Renal cortex interstitium (tissue), 15 donors: ENCODE measurements at places on chromosomes 7 and 10.

DNA sequence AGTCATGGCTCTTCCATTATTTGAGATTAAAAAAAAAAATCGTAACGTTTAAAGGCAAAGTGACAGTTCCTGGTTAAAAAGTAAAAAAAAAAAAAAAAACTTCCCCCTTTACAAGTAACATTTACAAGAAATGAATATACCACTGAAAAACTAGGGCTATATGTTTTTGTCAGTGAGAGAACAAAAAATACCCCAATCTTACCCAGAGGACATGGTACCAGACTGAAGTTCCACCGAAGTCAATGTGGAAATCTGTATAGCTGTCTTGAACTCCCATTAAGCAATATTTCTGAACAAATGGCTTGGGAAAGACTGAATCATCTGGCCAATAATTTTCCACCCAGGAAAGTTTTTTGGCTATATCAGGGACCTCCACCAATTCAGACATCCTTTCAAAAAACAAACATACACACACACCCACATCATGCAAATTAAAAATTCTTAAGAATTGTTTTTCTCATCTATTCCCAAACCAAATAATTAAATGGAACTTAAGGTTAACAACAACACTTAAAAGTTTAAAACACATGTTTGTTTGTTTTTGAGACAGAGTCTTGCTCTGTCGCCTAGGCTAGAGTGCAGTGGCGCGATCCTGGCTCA is 50.2 kb downstream of the KDM7A start:
- no peak for DNase-seq

GRCh38 chr7:51141451-51142003 is 175.1 kb downstream of the COBL start:
- no peak for DNase-seq

DNA sequence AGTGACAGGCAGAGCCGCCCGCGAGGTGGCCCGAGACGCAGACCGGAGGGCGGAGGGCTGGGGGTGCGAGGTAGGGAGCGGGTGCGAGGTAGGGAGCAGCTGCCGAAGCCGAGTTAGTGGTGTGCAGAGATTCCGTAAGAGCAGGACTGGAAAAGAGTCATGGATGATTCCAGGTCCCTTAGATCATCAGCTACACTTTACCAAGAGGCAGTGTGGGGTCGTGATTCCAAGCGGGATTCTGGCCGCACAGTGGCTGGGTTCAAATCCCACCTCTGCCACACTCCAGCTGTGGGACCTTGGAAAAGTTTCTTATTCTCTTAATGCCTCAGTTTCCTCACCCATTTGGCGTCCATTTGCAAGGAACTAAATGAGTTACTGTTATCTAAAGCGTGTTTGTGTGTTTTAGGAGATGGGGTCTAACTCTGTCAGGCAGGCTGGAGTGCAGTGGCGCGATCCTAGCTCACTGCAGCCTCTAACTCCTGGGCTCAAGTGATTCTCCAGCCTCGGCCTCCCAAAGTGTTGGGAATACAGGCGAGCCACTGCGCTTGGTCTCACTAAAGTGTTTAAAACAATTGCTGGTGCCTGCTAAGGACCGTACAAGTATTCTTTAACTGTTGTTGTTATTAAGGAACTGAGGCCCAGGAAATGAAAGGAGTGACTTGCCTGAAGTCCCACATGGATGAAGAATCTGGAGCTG is 1.1 kb downstream of the NDUFB2 start:
- no peak for DNase-seq

DNA sequence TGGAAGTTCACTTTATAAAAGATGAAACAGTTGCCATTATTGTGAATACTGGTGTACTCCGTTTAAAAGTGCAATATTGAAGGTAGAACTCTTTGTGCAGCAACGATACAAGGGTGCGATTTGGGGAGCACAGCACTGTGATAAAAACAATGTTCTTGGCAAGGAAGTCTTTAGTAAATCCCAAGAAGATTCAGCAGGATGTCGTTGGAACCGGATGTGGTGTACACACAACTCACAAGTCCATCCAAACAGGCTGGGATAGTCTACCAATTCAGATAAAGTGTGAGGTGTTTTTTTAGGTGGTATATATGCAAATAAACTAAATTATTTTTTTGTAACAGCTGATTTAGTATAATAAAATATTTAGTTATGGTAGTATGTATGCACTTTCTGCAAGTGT is 46.7 kb downstream of the ZNF777 start:
- no peak for DNase-seq

DNA sequence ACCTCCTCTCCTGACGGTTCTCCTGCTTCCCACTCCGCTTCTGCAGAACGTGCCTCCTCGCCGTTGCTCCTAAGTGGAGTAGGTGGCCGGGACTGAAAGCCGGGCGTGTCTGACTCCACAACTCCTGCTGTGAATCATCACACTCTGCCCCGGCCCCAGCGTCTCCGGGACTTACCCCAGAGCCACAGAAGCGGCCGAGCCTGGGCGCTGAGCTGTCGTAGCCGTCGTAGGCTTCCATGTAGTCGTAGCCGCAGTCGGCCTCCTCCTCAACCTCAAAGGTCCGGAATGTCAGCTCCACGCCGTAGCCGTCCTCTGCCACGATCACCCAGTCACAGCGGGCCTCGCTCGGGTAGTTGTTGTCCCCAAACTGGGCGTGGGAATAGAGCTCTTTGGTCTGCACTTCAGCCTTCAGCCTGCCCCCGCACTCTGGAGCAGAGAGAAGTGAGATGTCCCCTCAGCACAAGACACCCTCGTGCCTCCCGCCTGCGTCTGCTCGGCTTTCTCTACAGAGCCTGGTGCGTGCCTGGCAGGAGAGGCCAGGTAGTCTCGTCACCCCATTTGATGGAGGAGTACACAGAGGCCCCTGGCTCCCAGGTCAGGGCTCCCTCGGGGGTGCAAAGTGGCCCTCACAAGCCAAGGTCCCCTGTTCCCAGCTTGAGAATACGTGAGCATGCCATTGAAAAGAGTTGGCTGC is 11.2 kb upstream of the OPALIN start:
- DNase-seq: no peak

GRCh38 chr10:24929056-24929544 is 23.3 kb downstream of the PRTFDC1 start:
- DNase-seq: no peak

DNA sequence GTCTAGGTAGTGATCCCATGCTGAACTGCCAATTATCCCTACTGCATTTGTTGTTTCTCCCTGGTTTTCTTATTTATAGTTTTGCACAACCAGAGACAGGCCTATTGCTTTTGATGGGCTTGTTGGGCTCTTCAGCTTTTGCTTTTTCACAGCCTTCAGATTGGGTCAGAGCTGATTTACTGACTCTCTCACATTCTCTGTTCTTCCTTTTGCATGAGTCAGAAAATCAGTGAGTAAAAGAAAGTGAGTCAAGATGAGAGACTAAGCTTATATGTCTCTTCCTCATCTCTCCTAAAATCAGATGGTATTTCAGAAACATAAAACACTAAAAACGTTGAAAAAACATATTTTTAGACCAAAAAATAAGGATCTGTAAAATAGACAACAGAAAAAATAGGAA is 1135.4 kb downstream of the XPNPEP1 start:
- DNase-seq: no peak

DNA sequence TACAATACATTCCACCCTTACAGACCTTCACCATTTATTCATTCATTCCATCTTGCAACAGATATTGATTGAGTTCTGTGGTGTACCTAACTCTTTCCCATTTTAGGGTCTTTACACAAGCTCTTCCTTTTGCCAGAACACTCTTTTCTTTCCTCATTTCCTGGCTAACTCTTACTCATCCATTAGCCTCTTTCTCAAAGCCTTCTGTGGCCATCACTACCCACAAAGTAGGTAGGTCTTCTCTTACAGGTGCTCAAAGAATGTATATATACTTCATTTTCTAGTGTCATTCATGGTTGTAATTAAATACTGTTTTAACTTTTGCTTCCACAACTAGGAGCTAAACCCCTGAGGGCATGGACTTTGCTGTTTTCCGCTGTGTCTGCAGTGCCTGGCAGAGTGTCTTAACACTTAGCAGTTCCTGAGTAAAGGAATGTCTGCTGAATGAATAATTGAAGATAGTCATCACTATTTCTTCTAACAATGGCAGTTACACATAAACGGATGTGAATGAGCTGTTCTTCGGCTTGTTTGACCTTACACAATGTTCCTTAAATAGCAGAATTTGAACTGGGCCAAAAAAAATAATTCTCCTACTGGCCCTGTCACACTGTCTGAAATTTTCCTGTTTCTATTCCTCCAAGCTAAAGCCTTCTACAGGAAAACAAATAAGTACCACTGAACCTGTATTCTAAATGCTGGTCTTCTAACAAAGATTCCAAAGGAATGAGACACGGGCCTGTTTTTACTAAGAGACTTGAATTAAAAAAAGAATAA is 15.1 kb downstream of the BCAP29 start:
- DNase-seq: no peak

- no peak for DNase-seq
Observed at GRCh38 chr10:70433581-70434280, 7.8 kb downstream of the NODAL start.

DNA sequence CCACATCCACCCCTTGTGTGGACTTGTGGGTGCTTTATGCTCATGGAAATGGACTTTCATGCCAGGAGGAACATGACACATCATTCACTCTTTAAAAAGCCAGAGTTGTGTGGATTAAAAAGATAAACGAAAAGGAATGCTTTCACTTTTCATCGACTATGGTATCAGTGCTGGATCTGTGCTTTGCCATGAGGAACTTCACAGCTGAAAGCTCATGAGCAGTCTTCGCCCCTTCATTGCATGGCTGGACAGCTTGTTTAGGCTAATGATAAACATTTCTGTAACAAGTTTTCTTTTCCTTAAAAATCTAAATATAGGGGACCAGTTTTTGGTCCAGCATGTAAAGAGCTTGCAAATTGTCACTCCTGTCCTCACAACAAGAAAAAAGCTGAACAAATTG is 173.6 kb upstream of the NPS start:
- DNase-seq: no peak

DNA sequence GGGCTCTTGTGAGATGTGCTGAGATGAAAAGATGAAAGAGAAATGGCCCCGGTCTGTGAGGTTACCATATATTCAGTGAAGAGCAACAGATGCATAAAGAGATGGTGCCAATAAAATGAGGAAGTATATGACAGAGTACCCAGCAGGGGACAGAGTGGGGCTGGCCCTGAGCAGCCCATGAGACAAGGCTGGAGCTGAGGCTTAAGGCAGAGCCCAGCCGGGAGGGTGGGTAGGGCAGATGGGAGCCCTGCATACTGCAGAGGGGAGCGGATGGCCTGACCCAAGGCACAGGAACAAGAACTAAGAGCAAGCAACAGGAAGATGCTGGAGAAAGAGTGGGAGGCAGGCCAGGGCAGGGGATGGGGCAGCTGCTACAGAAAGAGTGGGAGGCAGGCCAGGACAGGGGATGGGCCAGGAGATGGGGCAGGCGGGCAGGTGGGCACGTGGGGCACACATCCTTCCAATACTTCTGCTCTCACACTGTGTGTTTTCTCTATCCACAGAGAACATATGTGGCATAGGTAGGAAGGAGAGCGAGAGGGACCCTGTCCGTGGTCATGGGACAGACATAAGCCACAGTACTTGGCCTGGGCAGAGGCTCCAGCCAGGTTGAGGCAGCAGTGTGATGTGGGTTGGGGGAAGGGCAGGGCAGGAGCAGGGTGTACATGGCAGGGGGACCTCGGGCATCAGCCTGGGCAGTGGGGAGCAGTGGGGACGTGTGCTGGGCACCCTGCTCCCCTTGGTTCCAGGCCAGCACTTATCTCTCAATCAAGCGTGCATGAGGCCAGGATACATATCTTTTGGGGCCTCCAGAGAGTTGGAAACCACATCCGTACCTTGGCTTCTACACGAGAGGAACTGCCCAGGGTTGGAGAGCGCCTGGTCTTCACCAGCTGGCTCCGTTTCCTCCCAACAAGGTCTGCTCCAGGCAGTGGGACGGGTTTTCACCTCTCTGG is 91.6 kb upstream of the IKZF1 start:
- DNase-seq: no peak

DNA sequence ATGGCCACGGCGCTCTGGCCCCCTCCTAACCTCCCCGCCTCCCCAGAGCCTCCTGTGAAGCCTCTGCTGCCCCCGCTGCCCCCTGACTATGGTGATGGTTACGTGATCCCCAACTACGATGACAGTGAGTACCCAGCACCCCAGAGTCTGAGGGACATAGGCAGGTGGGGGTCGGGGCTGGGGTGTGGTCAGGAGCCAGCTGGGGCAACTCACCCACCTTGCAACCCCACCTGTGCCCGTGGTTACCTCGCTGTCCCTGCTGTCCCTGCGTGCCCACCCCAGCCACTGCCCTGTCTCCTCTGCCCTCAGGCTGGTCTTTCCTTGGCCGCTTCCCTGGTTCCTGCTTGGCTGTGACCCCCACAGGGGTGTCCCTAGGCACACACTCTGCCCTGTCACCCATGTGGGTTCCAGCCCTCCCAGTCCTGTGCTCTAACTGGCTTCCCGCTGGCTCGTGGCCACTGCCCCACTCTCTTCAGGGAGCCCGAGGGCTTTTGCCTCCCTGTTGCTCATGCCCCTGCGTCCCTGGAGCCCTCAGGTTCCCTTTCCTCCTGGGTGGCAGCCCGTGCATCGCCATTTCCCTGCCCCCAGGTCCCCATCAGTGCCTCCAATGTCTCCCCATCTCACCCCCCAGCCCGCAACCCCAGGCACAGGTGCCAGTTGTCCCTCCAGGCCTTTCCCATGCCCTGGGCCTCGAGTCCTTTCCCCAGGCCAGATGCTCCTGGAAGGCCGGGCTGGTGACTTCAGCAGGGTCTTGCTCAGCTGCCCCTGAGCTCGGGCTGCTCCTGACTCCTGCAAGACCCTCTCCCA is 4.0 kb downstream of the AEBP1 start:
- no peak for DNase-seq

- DNase-seq: no peak
Observed at GRCh38 chr10:58258977-58259692, 8.6 kb downstream of the IPMK start.

- DNase-seq: no peak
Observed at GRCh38 chr10:69538461-69538860, 34.8 kb downstream of the NEUROG3 start.

DNA sequence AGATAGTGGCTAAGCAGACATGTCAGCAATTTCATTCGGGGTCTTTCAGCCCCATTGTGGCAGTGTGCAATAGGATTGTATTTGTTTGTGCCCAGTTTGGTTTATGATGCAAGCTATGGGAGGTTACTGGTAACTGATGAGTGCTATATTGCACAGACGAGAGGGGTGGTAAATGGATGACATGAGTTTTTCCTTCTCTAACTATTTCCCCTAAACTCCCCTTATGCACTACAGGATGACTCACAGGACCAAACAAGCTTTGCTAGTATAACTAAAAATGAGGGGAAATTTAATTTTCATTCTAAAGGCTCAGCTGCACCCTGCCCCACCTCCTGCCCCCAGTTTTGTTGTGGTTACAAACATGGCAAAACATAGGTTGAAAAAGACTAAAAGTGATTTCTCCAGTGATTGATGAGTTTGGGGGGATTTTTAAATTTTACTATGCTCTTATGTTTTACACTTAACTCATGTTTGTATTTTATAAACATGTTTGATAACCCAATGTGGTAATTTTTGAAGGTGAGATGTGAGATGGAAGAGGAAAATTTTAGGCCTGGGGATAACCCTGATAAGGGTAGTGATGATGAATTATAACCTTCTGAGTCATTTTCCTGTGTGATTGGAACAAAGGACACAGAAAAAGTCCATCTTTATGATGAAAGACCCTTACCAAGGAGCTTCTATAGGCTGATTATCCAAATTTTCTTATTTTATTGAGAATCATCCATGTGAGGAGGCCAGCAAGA is 60.8 kb upstream of the NAMPT start:
- DNase-seq: no peak

- DNase-seq: no peak
Observed at GRCh38 chr7:36600314-36600682, 124.0 kb downstream of the AOAH start.
